ENCODE measurements at places on chromosomes 12 and 14.

- no peak for DNase-seq
Observed at GRCh38 chr14:103130965-103131364, 7.7 kb downstream of the TNFAIP2 start.

GRCh38 chr12:98296462-98297079 is 218.8 kb upstream of the TMPO start:
- no peak for DNase-seq

DNA sequence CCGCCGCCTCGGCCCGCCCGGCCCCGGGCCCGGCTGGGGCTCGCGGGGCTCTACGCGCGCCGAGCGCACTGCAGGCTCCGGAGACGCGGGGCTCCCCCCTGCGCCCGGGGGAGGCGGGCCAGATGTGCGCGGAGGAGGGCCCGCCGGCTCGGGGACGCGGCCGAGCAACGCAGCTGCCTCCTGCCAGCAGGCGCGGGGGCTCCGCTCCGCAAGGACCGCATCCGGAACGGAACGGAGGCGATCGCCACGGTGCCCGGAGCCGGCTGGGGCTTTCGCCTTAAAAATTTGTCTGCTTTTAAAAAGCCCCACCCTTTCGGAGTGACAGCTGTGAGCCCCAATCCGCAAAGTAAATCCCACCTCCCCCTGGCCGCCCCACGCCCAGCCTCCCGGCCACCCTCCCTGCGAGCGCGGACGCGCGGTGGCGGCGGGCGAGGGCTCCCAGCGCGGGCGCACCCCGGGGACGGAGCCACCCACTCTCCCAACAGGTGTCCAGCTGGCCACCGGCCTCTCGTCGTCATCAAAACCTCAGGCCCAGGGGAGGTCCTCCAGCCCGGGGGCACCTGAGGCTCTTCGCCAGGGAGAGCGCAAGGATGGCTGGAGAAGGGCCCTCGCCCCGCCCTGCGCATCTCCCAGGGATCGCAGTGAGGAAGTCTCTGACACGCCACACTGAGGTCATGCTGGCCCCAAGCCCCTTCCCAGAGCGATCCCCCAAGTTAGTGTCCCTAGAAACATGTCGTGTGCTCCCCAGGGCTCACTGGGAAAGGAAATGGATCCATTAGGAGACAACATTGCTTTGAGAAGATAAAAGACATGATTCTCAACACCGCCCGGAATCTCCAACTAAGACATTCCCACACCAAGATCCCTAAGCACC is at the start of gene TMEM132D:
Gene TMEM132D (minus strand): TSS at position 70 of the 874 bp plus-strand sequence.
- DNase-seq: no peak

DNA sequence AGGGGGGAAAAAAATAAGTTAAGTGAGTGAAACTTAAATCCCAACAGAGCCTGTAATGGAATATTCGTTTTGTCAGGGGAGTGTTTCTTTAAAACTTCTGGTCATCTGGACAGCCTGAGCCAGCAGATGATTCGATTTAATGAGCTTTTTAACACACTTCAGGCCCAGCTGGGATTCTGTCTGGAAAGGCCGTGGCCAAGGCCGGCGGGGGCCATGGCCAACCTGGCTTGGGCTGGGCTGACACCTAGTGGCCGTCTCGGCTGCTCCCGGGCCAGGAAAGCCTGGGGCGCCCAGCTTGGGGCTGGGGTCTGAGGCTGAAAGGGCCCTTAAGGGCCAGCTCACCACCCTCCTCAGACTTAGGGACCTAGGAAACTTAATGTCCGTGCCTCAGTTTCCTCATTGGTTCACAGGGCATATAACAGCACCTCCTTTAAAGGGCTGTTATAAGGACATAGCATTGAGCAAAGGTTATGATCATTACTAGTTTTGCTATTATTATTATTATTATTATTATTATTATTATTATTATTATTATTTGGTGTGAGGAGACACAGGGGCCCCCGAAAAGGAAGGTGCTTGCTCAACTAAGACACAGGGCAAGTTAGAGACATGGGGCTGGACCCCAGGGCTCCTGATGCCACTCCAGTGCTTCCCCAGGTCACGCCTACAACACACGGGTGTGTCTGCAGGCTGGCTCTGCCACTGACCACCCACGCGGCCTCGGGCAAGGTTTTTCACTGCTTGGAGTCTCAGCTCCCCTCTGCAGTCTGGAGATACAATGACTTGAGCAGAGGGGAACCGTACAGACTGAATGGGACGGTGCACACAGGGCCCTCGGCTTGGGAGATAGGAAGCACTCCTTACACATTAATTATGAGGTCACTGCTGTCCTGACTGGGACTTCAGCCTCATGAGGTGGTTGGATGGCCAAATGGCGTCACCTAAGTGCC is 84.0 kb downstream of the SYNE3 start:
- DNase-seq: peak; percentile 62

- no peak for DNase-seq
Observed at GRCh38 chr12:111798182-111798581, 31.4 kb downstream of the ALDH2 start.

DNA sequence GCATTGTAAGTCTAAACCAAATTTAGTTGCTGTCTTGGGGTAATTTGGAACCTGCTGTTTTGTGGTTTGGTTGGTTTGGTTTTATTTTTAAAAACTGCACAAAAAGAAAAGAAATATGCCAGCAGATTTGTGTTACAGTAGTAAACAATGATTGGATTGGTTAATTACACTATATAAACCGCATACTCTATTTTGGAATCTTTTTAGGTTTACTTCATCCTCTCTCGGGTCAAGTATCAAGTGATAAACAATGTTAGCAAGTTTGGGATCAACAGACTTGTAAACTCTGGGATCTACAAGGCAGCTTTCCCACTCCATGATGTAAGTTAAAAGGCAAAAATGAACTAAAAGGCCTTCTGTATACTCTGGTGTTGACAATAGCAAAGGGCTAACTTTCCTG is 132.4 kb downstream of the ANO6 start:
- no peak for DNase-seq

- DNase-seq: no peak
Observed at GRCh38 chr14:103356024-103356682, 22.1 kb downstream of the EIF5 start.

DNA sequence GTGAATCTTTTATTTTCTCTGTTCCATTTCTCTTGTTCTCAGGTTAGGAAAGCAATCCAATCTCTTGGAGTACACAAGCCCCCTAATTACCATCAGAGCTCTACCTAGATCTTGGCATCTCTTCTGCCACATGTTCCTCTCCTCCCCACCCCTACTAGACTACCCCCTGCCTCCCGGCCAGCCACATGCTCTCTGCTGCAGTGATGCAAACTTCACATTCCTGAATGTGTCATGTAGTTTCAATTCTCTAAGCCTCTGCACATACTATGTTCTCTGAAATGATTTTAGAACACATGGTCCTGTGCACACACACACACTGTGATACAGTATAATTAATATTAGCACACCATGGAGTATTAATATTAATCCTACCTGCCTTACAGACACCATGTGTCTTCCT is 104.6 kb downstream of the EFCAB11 start:
- no peak for DNase-seq

DNA sequence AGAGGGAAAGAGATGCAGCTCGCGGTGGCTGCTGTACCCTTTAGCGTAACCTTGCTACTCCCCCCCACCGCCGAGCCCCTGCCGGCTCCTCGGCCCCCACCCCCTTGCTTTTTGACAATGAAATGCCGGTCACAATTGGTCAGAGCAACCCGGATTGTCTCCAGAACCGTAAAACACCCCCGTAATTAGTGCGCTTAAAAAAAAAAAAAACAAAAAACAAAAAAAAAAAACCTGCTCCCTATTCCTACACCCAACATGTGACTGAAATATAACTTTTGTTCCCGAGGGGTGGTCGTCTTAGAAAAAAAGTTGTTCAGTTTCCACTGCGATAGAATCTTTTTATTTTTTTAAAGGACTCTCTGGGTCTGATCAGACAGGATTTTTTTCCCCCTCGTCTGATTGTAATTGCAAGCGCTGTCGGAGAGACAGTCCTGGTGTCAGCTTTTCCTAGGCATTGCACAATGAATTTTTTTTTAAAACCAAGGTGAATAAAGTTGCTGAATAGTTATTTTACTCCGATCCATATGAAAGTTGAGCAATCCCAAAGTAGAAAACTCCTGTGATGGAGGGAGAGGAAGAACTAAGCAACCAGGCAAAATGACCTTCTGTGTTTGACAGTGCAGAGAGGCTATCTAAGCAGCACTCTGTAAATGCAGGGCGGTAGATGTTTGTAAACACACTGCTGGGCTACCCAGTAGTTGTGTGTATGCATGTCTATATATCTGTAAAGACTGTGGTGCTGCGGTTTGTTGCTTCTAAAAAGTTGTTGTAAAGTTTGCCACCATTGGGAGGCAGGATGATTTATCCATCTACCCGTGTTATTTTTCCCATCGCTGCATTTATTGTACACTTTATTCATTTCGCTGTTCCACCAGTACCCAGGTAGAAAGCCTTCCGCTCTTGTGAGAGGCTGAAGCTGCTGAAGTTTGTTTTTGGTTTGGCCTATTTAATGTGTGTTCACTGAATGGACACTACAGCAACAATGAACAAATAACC is 1.1 kb downstream of the ETV6 start:
- DNase-seq: peak; percentile 33

- peak; percentile 33 for DNase-seq
Observed at GRCh38 chr14:77143071-77143470, 1.5 kb upstream of the ZDHHC22 start.

DNA sequence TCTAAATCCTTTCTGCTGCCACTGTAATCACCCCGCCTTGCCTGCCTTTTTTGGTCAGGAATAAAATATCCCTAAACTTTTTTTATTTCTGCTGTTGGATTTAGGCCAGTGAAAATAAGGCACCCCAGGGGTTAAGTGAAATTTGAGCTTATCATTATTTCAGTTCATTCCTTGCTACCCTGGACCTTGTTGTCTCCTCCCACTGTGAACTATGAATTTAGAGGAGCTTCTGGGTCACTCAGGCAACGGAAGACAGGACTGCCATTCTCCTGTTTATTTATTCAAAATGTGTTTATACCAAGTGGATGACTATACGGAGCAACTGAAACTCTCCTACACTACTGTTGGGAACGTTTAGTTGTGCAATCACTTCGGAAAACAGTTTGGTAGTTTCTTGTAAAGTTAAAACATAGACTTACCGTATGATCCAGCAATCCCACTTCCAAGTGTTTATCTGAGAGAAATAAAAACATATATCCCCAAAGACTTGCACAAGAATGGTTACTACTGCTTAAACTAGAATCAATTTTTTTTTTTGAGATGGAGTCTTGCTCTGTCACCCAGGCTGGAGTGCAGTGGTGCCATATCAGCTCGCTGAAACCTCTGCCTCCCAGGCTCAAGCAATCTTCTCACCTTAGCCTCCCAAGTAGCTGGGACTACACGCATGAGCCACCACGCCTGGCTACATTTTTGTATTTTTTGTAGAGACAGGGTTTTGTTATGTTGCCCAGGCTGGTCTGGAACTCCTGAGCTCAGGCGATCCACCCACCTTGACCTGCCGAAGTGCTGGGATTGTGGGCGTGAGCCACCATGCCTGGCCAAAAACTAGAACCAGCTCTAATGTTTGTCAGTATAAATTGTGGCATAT is 2.3 kb upstream of the TRAFD1 start:
- no peak for DNase-seq

DNA sequence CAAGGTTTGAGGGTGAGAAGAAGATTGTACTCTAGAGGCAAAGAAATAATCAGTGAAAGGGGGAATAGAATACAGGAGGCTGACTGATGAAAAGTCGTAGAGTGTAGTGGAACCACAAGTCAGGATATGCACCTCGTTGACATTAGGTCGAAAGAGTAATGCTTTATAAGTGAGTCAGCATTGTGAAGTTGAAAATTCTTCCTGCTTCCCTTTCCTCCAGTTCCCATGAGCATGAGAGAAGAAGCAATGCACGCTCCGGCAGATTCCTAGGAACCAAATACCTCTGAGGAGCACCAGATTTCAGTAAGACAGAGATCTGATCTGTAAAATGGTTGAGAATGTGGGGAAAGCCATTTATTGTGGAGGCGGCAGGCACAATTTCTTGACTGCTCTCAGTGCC is 16.5 kb downstream of the CCER1 start:
- DNase-seq: no peak

DNA sequence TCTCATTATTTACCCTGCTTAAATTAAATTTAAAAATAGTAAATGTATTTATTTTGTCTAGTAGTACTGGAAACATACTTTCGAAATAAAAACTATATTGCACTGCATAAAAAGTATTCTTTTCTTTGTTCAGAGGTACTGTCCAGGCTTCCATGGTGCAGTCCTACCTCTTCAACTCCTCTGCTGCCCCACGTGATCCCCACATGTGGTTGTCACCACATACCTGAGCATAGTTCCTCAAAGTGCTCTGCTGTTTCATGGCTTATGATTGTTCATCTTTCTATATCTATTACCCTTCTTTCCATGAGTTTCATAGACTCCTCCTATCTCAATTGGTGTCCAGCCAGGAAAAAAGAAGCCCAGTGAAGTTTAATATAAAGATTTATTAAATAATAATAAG is 317.5 kb upstream of the OR4E1 start:
- DNase-seq: no peak
